ENCODE measurements at places on chromosomes 1 and 21.

GRCh38 chr1:48329486-48329885, 107.0 kb downstream of the SLC5A9 start:
- DNase-seq = no peak

DNA sequence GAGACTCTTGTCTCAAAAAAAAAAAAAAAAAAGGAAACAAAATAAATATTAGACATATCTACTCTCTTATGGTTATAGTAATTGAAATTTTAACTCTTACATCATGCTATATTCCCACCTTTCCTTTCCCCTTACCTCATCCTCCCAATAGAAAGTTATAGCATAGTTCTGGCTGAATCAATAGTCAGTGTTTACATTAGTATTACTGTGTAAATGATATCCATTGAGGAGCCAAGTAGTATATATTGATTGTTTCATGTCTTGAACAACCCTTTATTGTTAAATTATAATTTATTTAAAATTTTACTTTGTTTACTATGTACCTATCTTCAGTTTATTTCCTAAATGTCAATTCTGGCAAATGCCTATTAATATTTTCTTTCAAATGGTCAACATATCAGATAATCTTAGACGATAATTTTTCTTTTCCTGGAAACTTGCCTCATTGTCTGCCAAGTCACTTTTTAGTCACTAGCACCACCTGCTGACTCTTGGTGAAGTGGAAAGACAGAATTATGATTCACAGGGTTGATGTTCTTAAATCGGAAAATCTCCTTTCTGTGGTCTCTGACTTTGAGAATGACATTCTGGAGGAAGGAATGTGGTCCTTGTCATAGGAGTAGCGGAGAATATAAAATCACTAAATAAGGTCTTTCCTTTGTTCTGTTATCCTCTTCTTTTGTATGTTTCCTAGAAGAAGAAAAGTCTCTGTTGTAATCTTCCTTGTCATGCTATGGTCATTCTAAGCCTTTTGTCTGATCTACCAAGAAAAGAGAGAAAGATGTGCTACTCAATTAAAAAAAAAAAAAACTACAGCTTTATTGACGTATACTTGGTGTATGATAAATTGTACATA, 8.6 kb downstream of the HJV start:
- DNase-seq = peak; percentile 87

DNA sequence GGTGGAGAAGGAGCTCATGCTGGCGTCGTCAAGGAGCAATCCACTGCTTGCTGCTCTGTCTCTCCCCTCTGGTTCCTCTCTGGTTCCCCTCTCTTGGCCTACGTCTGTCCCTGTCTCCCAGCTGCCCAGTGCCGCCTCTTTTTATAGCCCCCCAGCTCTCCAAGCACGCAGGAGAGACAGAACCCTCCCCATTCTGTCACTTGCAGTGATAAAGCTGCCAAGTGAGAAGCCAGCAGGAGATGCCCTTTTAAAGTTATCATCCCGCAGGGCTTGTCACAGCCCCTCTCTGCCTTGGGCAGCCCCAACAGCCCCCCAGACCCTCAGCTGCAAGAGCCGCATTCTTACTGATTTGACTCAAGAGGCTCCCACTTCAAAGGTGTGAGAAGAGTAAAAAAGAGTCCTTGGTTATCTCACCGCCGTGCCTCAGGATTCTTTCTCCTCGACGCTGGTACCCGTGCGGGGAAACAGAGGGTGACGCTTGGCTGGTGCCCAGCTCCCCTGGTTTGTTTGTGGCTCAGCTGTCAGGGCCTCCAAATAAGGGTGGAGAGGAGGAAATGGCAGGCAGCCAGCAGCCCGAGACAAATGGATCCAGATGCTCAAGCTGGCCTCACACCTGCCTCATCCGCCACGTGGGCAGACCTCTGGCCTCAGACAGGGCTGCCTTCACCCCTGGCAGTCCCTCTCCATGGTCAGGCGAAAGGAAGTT, at the start of gene NPPA:
NPPA (minus strand) TSS at position 117 of the 706 bp plus-strand sequence; CDS start at position 18, 99 bp downstream.
- DNase-seq = peak; percentile 32

DNA sequence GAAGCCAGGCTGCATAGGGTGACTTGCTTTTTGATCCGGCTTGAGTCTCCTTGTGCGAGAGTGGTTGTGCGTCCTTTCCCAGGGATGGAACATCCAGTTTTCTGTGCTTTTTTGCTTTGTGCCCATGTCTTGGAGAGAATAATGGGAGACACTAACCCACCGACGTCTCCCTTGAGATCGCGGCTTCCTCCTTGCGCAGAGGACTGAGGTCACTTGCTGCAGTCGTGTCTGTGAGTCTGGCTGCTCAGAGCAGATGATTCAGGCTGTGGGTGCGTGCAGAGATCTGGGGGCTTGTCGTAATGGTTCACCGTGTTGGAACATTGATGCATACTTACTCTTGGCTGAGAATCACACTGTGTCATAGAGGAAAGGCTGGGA, 164.5 kb upstream of the CACNA1E start:
- peak; percentile 9 for DNase-seq

DNA sequence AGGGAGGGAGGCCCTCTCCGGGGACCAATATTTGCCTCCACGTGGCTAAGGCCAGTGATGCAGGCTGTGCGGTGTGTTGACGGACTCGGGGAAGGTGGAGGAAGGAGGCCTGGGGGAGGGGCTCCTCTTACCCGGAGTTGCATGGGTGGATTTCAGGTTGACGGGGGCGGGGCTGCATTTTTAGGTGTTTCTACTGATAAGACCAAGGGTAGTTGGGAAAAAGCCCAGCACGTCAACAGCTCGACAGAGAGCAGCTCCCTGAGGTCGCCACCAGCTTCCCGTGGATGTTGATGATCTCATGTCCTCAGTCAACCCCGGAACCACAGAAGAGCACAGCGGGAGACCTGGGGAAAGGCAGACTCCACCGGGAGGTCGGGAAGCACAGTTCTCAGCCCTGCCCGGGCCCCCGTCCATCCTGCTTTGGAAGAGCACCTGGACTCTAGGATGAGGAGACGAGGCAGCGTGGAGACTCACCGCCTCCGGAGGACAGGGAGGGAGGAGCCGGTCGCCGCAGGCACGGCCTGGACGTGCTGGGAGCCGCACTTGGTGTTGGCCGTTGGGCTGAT, 32.9 kb upstream of the COL6A1 start:
- no peak for DNase-seq

- peak; percentile 59 for DNase-seq
Observed at GRCh38 chr1:53765657-53766056, 26.7 kb upstream of the GLIS1 start.

- DNase-seq = peak; percentile 94
Observed at GRCh38 chr1:231827337-231828105, 200.9 kb downstream of the DISC1 start.

DNA sequence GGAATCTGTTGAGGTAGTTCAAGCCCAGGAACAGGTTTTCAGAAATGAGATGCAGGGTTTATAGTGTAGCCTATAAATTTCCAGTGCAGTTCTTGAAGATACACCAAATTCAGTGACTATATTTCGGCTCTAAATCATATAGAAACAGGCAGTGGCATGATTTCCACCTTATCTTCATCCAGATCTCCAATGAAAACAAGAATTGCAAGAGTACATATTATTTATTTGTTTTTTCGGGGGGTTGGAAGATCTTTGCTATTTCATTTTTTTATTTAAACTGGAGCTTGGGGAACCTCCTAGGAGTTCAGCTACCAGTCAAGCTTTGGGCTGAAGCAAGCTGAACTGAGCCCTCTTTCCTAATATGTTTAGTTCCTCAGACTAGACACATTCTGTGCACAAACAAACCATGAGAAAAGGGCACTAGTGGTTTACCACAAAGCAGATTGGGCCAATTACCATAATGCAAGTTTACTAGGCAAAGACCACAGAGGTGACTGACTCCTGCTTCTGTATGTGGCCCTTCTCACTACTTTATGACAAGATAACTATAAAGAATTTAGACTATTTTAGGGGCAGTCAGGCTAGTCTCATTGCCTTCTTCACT, 68.5 kb downstream of the RGS2 start:
- peak; percentile 30 for DNase-seq

DNA sequence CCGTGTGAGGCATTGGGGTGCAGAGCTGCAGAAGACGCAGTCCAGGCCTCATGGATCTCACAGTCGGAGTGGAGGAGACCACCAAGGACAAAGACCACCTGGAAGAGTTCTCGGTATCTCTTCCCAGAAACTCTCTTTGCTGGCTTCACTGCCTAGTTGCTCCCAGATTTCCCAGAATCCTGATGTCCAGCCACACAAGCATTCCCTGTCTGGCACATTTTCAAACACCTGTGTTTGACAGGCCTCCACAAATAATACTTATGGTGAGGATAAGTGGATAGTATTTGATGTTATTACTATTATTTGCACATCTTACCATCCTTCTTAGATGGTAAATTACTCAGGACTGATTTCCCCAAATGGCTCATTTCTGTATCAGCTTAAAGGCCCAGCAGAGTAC, 27.7 kb upstream of the KANK4 start:
- DNase-seq = no peak

DNA sequence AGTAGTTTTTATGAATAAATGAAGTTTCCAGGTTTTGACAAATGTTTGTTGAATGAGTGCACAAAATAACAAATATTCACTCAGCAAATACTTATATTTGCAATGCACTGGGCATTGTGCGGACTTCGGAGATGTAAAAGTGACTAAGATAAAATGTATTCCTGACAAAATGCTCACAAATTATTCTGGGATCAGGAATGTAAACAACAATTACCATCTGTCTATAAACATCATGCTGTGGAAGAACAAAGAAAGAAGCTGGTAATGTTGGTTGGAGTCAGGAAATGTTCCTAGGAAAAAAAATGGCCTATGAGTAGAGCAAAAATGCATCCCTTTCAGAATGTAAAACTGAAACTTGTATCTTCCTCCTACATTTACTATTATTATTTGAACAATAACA, 68.5 kb downstream of the CRB1 start:
- no peak for DNase-seq

GRCh38 chr1:117146072-117146471, 24.5 kb upstream of the TRIM45 start:
- DNase-seq = no peak

DNA sequence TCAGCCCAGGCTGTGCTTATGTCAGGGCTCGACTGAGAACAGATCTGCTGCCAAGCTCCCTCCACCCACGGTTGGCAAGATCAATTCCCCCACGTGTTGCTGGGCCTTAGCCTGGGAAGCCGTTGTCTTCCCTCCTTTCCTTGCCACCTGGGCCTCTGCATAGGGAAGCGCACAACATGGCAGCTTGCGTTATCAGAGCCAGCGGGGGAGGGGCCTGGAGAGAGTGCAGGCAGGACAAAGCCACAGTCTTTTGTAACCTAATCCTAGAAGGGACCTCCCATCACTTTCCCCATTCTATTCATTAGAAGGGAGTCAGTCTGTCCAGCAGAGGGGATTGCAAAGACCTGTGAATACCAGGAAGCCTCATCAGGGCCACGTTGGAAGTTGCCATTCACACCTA, 17.0 kb upstream of the IGSF21 start:
- no peak for DNase-seq

DNA sequence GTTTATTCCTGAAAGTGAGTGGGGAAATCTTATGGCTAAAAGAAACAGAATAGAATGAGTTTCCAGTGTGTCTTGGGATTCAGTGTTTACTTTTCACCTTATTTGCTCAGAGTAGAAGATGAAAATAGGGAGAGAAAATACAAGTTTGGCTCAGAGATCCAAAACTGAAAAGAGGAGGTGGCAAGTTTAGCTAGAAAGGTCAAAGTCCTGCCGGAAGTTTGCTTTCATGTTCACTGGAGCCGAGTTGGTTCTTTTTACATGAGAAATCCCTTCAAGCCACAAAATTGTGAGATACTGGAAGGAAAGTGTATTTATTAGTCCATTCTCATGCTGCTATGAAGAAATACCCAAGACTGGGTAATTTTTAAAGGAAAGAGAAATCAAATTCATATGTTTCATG, 604.6 kb downstream of the MRPL39 start:
- no peak for DNase-seq

DNA sequence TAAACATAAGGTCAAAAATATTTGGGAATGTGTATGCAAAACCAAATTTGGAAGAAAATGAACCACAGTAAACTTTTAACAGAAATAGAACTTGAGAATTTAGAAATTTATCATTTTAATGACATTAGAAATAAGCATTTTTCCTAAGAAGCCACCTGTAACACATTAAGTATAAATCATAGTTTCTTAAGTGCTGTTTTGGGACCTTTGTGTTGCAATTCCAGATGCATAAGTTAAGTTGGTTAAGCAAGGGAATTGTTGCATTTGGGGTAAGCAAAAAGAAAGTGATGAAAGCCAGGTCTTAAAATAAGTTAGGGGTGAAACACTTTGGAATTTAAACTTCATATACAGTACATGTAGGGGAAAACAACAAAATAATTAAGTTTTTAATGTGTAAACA, 49.8 kb downstream of the CDKN2C start:
- DNase-seq = peak; percentile 20

- DNase-seq = no peak
Observed at GRCh38 chr1:234674218-234674815, 64.3 kb upstream of the IRF2BP2 start.

- DNase-seq = no peak
Observed at GRCh38 chr1:5707566-5708345, 284.5 kb downstream of the NPHP4 start.

DNA sequence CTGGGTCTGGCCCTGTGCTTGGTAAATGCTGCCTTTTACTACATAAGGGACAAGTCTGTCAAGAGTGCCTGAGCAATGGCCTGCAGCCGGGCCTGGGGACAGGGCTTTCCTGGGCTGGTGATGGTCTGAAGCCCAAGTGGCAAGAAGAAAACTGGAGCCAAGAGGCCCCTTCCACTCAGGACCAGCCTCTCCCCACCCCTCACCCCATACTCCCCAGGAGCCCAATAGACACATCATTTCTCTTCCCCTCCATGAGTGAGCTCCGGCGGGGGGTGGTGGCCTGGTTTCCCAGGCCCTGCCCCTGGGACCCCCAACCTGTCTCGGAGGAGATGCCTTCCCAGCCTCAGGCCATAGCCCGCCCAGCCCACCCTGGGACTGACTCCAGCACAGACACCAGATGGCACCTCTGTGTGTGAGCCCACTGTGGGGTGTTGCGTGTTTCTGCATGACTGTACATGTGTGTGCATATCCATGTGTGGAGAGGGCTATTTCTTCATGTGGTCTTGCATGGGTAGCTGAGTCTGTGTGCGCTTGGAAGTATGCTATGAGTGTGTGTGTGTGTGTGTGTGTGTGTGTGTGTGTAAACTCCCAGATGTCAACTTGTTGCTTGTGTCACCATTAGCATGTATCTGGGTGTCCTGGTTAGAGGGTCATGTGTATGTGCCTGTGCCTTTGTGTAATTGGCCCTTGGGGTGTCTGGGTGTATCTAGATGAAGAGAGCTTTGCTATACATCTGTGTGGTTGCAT, 14.3 kb upstream of the LRP8 start:
- DNase-seq = no peak

- DNase-seq = no peak
Observed at GRCh38 chr21:33155422-33155821, 74.3 kb upstream of the IFNAR2 start.

DNA sequence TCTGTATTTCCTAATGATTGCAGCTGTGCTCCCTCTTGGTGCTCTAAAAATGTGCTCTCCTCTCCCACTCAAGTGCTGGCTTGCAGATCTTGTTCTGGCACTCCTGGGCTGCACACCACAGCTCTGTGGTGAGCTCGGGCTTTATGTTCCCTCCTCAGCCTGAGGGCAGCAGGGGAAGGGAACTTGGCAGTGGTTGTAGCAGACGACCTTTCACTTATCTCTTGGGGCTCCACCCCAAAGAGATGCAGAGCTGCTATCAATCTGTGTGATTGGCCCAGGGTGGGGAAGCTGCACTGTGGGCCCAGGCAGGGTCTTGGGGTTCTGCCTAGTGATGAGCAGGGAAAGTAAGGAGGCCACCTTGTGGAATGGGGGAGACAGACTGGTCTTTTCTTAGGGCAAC, 143.5 kb upstream of the GORAB start:
- no peak for DNase-seq

All from fibroblast of skin of right quadriceps (primary cell).